T-cell (primary cell): ENCODE measurements at places on chromosomes 12 and 14. TPM values are rescaled to one million over a fixed set of nuclear protein-coding genes. Genes with fewer than 3 reads are reported as not detected.

DNA sequence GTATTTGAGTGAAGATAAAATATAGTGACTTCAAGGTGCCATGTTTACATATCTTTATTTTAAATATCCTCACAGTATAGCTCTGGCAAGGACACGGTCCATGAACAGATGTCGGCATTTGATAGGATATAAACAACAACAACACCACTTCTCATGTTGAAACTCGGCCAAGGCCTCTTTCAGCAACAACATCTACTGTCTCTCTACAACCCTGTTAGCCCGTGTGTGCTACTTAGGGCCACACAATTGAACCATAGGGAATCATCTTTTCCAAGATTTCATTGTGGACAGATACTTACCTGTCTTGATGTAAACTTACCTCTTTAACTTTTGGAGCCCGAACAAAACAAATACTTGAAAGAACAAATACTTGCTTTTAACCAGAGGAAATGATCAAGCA lies 168.7 kb upstream of the SSTR1 start:
- H3K27me3 ChIP-seq: no peaks in the 10 kb centered on the region
- no peaks in the 10 kb centered on the region for H3K4me1 ChIP-seq
- H3K27ac ChIP-seq: no peak overlapping the region
- H3K36me3 ChIP-seq: no peaks in the 10 kb centered on the region
- no peak overlapping the region for H3K4me3 ChIP-seq

LRRK2 gene
- total RNA-seq: 1.0 TPM

GRCh38 chr14:29233188-29233587 lies 466.6 kb downstream of the FOXG1 start:
- no peak for DNase-seq
- no peak overlapping the region for H3K4me3 ChIP-seq
- H3K27me3 ChIP-seq: no peaks in the 10 kb centered on the region
- H3K4me1 ChIP-seq: no peaks in the 10 kb centered on the region

- no peak overlapping the region for H3K27ac ChIP-seq
- H3K4me3 ChIP-seq: no peak overlapping the region
- no peaks in the 10 kb centered on the region for H3K36me3 ChIP-seq
- H3K4me1 ChIP-seq: no peaks in the 10 kb centered on the region
- peaks cover 5% of the 10 kb centered on the region for H3K27me3 ChIP-seq
Measured at GRCh38 chr14:60736494-60736893, 1.9 kb downstream of the MNAT1 start.

- no peaks in the 10 kb centered on the region for H3K36me3 ChIP-seq
- DNase-seq: no peak
- H3K4me1 ChIP-seq: peaks cover 5% of the 10 kb centered on the region
- no peak overlapping the region for H3K27ac ChIP-seq
Measured at GRCh38 chr12:65305346-65305950, 27.0 kb downstream of the MSRB3 start.

DNA sequence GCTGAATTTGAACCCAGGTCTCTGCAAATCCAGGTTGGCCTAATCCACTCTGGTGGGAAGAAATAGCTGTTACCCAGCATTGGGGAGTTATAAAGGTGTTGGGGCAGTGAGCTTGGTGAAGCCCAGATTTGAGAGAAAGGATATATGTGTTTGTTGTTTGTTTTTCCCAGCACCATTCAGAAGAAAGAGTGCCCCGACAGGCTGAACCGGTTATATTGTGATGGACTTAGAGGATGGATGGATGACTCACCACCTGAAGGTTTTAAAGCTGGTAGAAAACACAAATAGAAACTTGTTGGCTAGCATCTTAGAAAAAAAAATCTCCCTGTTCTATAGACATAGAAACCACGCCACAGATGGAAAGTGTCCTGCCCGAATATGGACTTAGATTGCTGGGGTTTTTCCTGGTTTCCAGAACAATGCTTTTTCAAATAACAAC lies 404.6 kb downstream of the MED13L start:
- no peak overlapping the region for H3K27ac ChIP-seq
- H3K36me3 ChIP-seq: no peaks in the 10 kb centered on the region
- H3K4me1 ChIP-seq: no peaks in the 10 kb centered on the region
- no peak overlapping the region for H3K4me3 ChIP-seq
- DNase-seq: no peak

- H3K4me1 ChIP-seq: no peaks in the 10 kb centered on the region
- no peaks in the 10 kb centered on the region for H3K36me3 ChIP-seq
- no peak for DNase-seq
- H3K27ac ChIP-seq: no peak overlapping the region
- no peak overlapping the region for H3K4me3 ChIP-seq
Measured at GRCh38 chr14:90545966-90546751, 149.3 kb downstream of the CALM1 start.
